ENCODE measurements at places on chromosomes 11 and 22.

GRCh38 chr11:61918251-61918937, 1.0 kb upstream of the RAB3IL1 start:
- no peak for DNase-seq

DNA sequence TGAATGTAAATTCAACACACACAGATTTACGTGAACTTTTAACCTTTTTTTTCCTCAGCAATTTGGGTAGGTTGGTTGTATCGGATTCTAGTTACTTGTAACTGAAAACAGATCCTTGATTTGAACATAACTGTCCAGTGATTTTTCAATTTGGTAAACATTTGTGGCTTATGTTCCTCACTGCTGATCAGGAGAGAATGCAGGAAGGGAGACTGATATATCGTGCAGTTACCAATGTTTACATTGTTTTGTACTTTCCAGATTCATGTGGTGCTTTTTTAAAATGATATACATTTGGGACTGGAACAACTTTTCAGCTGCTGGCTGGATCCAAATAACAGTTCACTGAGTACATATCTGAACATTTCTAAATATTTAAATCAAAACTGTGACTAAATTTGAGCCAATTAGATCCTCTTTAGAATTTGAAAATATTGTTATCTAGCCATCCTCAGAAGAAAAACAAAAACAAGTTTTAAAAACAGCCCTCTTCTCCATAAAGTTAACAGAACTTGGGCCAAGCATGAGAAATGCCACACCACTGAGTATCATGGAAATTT, 84.3 kb upstream of the MTMR2 start:
- no peak for DNase-seq

- no peak for DNase-seq
Measured at GRCh38 chr11:92829121-92829520, 140.3 kb upstream of the MTNR1B start.

DNA sequence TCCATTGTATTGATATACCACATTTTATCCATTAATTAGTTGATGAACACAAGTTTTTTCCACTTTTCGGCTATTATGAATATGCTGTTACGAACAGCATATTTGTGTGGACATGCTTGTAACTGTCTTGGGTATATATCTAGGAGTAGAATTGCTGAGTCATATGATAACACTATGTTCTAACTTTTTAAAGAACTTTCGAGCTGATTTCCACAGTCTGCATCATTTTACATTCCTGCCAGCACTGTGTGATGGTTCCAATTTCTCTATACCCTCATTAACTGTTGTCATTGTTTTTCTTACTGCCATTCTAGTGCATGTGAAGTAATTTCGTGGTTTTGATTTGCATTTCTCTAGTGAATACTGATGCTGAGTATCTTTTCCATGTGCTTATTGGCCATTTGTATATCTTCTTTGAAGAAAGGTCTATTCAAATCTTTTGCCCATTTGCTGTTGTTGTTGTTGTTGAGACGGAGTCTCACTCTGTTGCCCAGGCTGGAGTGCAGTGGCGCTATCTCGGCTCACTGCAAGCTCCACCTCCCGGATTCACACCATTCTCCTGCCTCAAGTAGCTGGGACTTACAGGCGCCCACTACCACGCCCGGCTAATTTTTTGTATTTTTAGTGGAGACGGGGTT, 7.4 kb upstream of the RCE1 start:
- no peak for DNase-seq

- DNase-seq, result no peak
Measured at GRCh38 chr11:109306322-109306721, 115.7 kb upstream of the C11orf87 start.

DNA sequence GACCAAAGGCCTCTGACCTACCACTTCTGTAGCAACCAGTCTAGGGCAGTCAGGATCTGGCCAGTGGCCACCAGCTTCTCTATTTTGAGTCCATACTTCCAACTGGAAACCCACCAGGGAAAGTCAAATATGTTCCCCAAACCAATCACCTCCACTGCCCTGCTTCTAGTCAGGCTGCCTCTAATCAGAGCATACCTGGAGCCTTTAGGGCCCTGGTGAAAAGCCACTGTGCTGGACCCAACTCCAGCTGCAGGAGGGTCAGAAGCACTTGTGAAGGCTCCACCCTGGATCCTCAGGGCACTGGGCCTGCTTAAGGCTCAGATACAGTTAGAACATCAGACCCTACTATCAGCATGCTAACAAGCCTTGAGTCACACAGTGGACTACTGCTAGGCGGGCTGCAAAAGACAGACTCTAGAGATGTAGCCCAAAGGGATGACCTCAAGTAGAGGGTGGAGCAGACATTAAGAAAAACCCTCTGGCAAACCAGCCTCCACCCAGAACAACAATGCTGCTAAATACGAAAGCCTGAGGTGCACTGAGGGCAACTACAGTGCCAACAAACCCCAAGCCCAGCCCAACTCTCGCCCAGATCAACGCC, 69.2 kb downstream of the DGCR2 start:
- DNase-seq, result no peak
